Activated CD8-positive, alpha-beta T cell treated with anti-CD3 and anti-CD28 coated beads for 36 hours (primary cell): ENCODE measurements at places on chromosomes 13 and 19. TPM values are rescaled to one million over a fixed set of nuclear protein-coding genes. Genes with fewer than 3 reads are reported as not detected.

The WDR87 gene
- total RNA-seq = not detected

The C3 gene
- total RNA-seq = 0.34 TPM

DNA sequence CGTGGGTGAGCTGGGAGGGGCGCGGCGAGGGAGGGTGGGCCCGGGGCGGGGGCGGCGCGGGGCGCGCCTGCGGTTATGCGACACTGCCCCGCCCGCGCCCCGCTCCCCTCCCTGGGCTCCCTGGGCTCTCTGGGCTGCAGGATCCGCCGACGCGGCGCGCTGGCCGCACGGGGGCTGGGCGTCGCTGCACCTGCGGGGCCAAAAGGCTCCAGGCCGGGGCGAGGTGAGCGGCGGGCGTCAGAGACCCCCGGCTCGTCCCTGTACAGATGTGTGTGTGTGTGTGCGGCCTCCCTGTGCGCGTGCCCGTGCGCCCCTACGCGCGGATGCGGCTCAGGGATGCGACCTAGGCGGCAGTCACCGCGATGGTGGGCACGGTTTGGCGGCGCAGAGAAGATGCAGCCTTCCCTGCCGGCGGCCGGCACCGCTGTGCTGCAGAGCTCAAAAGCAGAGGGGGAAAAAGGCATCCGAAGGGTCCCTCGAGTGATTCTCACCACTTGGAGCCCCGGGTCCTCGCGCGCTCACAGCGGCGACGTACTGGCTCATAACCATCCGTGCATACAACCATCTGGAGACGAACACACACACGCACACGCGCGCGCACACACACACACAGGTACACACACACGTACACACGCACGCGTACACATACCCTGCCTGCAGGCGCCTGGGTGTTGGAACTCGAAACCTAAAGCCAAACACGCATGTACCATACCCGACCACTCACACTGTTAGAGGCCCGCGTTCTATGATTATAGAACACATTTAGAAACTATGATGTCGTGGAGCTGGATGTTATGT lies 709 bp downstream of the ATP8A2 start:
- DNase-seq = peak; percentile 7

GRCh38 chr13:50285283-50285682 lies 270.0 kb downstream of the KCNRG start:
- DNase-seq = no peak

DNA sequence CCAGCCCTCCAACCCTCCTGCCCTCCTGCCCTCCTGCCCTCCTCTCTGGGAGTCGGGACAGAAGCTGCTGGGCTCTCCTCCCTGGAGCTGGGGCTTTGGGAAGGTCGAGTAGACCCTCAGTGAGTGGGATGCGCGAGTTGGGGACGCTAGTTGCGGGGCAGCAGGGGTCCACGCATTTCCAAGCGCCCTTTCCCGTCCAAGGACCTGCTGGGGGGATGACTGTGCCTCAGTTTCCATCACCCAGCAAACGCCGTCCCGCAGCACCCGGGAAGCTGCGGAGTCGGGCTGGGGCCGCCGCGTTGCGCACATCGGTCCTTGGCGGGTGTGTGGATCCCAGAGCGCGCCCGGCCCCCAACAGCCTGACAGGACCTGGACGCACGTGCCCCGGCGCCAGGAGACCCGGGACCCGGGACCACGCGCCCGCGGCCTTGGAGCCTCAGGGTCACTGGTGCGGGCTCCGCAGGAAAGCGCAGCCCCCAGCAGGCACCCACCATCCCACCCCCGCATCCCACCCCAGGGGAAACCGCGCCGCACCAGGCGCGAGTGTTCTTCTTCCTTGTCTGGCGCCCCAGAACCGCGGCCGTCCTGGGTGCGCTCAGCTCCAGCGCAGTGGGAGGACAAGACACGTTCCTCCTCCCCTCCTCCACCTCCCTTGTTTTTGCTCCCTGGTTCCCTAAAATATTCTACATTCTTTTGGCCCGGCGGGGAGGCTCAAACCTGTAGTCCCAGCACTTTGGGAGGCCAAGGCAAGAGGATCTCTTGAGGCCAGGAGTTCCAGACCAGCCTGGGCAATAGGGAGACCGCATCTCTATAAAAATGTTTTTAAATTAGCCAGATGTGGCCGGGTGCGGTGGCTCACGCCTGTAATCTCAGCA lies 9.2 kb downstream of the ONECUT3 start:
- DNase-seq = no peak

- DNase-seq = no peak
Observed at GRCh38 chr13:112184261-112184660, 117.3 kb downstream of the SOX1 start.

The COPE gene
- total RNA-seq = 179 TPM

The KBTBD7 gene
- 2.5 TPM for total RNA-seq

DNA sequence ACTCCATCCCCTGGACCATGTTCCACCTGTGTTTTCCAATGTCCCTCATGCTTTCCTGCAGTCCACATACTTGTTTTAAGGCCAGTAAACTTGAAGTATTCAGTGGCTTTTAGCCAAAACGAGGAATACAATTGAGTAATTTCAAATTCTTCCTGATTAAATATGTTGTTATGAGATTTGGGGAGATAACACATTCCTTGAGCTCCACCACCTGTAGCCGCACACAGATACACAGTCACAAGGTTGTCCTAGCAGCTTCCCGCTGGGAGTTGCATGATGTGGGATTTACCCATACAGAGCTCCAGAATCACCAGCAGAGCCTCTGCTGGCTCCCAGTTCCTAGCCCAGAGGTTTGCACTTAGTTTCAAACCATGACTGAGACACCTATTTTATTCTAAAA lies 53.6 kb upstream of the FRY start:
- no peak for DNase-seq

DNA sequence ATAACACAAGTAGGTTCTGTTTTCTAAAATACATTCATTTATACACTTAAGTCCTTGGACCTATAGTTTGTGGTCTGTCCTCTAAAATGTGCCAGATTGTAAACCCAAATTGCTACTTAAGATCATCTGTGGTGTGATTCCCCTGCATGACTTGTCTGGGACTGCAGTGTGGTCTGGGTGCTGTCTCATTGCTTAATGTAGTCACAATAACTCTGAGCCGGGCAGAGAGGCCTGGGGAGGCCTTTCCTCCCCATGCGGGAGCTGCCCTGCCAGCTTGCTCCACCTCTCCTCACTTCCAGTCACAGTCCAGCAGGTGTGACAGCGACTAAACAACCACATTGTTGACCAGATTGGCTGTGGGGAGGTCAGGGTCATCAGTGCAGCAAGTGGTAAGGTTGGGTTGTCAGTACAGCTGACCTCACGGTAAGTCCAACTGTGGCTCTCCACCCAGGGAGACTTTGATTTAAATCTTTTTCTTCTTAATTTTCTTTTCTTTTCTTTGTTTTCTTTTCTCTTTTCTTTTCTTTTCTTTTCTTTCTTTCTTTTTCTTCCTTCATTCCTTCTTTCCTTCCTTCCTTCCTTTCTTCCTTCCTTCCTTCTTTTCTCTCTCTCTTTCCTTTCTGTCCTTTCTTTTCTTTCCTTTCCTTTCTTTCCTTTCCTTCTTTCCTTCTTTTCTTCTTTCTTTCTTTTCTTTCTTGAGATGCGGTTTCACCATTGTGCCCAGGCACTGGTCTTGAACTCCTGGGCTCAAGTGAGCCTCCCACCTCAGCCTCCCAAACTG lies 4.4 kb upstream of the TUBA3C start:
- no peak for DNase-seq

GRCh38 chr13:54029226-54029625 lies 1000.6 kb downstream of the OLFM4 start:
- no peak for DNase-seq

DNA sequence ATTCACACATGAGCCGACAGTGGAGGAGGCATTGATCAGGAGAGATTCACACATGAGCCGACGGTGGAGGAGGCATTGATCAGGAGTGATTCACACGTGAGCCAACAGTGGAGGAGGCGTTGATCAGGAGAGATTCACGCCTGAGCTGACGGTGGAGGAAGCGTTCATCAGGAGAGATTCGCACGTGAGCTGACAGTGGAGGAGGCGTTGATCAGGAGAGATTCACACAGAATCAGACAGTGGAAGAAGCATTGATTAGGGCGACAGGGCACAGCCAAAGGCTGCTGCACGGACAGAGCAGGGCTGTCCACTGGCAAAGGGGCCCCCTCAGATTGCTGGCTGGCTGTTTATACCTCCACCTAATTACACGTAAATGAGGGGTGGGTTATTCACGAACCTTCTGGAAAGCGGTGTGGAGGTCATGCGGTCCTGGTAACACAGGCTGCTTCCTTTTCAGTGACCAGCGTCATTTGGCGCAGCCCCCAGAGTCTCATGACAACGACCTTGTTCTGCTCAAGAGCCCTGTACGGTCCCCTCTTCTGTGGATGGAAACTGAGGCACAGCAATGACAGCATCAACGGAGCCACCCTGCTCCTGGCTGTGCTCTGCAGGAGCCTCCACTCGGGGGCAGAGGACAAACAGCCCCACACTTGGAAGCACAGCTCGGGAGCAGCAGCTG lies 50.6 kb upstream of the GAS6 start:
- DNase-seq = no peak

- peak; percentile 65 for DNase-seq
Observed at GRCh38 chr13:51502153-51502651, 49.4 kb upstream of the INTS6 start.

The NCCRP1 gene
- total RNA-seq = not detected

DNA sequence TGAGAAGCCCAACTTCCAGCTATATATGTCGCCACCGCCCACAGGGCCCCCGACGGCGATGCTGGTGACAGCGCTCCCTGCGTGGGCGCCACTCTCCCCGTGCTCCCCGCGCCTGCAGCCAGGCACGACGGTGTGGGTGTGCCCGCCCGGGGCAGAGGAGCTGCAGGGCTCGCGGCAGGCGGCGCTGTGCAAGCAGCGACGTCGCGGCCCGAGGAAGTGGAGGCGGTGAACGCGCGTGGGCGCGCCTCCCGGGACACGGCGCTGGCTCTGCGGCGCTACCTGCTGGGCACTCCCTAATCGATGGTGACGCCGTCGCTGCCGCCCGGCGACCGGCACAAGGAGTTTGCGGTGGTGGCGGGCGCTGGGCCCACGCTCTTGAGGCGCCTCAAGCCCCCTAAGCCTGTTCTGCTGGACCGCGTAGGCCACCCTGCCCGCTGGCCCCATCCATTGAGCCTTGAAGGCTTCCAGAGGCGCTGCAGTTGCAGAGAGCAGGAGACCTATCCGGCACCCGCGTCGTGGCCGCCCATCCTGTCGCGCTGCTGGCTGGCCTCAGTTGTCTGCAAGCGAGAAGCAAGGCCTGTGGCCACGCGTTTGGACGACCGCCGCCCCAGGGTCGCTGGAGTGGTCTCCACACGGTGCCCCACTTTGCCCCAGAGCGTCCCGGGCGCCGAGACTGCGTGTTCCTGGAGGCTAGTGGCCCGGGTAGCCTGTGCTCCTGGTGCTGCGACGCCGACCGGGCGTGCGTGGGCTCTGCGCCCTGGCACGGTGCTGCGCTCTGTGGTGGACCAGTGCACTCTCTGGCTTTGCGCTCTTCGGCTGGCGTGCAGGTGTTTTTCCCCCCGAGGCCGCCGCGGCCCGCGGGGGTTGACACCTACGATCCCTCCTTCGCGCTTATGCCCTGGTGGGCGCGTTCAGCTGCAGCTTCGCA lies 23.1 kb downstream of the LRFN3 start:
- DNase-seq = peak; percentile 79
